ENCODE measurements at places on chromosomes 4 and X.

GRCh38 chr4:36332782-36333131 is 51.3 kb downstream of the DTHD1 start:
- no peak for DNase-seq

DNA sequence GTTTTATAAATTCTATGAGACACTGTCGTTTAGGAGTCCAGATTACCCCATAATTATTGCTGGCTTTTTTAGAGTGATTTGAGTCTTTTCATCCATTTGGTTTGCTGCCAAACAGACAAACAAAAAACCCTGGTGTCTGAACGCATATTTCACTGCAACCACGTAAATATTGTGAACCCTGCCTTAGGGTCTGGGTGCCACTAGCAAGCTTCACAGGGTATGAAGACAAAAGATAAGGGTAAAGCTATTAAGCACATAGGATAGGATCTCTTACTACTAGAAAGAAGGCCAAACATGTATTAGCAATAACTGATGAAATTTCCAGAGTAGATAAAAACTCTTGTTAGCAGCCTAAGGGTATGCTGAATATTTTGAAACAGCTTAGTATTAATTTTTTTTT is 143.3 kb downstream of the BANK1 start:
- no peak for DNase-seq

GRCh38 chrX:105502336-105502735 is 281.8 kb upstream of the TEX13A start:
- DNase-seq: no peak

GRCh38 chr4:67250131-67250896 is 295.0 kb downstream of the CENPC start:
- DNase-seq: peak; percentile 63

- no peak for DNase-seq
Measured at GRCh38 chr4:8770518-8771257, 101.0 kb downstream of the HMX1 start.

DNA sequence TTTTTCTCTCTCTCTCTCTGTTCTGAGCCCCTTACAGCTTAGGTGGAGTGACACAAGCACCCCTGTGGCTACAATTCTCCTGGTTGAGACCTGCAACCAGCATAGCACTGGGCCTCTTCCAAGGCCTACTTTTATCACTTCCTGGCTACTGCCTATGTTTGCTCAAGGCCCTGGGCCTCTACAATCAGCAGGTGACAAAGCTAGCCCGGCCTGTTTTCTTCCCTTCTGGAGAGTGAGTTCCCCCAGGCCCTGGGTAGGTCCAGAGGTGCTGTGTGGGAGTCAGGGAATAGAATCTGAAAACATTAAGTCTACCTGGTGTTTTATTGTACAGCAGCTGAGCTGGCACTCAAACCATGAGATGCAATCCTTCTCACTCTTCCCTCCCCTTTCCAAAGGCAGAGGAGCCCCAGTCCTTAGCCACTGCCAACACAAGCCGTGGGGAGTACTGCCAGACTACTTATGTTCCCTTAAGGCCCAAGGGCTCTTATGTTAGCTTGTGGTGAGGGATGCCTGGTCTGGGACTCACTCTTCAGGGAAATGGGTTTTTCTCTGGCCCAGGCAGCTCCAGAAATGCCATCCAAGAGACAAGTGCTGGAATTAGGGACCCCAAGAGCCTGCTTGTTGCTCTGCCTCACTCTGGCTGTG is 23.8 kb upstream of the MAGEC3 start:
- no peak for DNase-seq

GRCh38 chr4:120633810-120634209 is 288.7 kb downstream of the PRDM5 start:
- no peak for DNase-seq

GRCh38 chrX:150446995-150447394 is 83.9 kb downstream of the MAMLD1 start:
- DNase-seq: no peak

- DNase-seq: no peak
Measured at GRCh38 chr4:15336410-15337167, 91.2 kb upstream of the C1QTNF7 start.

DNA sequence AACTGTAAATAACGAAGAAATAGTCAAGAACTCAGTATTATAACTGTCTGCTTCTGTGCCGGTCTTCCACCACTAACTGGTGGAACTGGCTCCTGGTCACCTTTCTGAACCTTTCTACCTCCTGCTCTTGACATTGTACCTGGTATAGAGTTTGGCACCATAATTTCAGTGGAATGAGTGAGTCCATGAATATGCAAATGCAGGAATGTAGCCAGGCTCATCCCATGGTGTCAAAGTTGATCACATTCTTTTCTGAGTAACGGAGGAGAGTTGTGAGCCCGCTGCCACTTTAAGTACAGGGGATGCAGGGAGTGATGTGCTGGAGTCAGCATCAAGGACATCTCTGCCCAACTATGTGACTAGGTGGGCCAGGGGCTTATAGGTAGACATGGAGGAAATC is 207.9 kb upstream of the HS3ST1 start:
- no peak for DNase-seq

- DNase-seq: no peak
Measured at GRCh38 chr4:142282870-142283431, 563.1 kb downstream of the INPP4B start.

- no peak for DNase-seq
Measured at GRCh38 chrX:129755779-129756650, 17.2 kb downstream of the XPNPEP2 start.

DNA sequence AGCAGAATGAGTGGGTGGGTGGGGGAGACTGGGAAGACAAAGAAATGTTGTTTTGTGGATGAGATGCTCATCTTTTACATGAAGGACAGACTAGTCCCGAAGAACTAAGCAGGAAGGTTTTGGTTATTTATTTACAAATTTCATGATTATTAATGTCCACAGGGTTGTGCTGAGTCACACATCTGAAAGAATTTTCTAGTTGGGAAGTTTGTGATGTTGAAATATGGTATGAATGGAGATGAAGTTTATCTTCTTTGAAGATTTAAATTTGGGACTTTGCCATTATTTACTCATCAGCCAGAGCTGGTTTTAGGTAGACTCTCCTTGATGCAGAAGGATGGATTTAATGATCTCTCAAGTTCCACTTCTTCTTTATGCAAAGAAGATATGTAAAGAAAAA is 75.5 kb downstream of the MOSPD2 start:
- no peak for DNase-seq

GRCh38 chr4:137576446-137576845 is 44.2 kb upstream of the PCDH18 start:
- DNase-seq: no peak

DNA sequence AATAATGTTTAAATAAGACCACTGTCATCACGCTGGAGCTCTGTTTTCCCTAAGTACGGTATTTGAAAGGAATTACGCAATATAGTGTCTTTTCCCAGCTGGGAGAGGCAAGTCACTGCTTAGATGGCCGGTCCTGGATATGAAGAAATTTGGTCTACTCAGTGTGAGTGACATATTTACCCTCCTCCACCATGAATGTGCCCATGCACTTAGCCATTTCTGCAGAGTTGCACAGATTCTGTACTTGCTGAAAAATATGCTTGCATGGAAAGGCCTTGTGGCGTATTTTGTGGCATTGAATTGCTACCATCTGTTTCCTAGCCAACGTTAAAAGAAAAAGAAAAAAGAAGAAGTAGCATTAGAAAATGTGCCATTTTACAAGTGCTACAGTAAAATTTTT is 73.1 kb downstream of the ADGRL3 start:
- DNase-seq: peak; percentile 88
